Stimulated activated CD8-positive, alpha-beta memory T cell treated with anti-CD3 and anti-CD28 coated beads, Interleukin-7, amount 100 ng/mL, for 1 hour (primary cell): ENCODE measurements at places on chromosomes 5 and 9.

DNA sequence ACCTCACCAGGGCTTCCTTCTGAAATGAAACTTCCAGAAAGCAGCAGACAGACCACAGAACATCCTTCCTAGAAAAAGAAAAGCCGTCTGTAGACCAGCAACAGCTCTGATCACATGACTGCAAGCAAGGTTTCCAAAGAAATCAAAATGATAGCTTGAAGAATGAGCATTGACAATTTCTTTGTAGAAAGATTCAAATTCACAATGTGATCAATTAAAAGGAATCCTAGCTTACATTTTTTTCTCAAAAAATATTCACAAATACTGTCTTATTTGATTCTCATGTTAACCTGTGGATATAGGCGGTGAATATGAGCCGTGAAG is 144.9 kb downstream of the MTX3 start:
- DNase-seq = no peak

GRCh38 chr5:176413255-176413565 is 3.1 kb downstream of the CLTB start:
- DNase-seq = no peak

DNA sequence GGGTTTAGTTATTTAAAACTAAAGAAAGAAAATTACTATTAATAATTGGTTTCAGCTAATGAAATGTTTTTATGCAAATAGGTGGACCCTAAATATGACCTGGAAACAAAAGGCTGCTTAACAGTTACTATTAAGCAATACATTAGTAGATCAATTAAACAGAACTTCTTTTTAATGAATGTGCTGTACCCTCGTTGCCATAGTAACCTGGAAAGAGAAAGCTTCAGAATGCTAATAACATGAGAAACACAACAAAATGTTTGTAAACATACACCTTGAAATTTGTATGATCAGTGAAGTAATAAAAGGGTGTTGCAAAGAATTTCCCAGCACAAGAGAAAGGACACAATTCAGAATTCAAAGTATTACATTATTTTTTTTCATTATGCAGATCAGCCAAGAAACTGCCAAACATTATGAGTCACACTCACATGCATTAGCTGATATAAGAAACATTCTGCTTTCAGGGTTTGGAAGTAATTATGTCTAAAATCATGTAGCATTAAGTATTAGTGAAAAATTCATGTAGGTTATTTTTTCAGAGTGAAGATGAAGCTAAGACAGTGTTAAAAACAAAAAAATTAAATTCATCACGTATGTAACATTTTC is 348.3 kb downstream of the ISL1 start:
- no peak for DNase-seq

DNA sequence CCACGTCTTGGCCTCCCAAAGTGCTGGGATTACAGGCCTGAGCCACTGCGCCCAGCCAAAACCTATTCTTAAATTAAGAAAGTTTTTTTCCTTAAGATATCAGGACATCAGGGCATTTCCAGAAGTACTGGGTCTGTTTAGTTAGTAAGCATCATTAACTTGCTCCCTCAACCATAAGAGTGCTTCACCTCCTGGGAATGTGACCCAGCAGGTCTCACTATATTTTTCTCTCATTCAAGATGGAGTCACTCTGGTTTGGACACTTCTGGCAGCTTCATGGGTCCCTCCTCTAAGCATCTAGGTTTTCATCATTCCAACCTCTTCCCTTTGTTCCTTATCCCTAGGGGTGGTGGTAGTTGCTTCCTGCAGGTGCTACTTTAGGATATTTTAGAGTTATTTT is 10.3 kb upstream of the BRD3OS start:
- no peak for DNase-seq

DNA sequence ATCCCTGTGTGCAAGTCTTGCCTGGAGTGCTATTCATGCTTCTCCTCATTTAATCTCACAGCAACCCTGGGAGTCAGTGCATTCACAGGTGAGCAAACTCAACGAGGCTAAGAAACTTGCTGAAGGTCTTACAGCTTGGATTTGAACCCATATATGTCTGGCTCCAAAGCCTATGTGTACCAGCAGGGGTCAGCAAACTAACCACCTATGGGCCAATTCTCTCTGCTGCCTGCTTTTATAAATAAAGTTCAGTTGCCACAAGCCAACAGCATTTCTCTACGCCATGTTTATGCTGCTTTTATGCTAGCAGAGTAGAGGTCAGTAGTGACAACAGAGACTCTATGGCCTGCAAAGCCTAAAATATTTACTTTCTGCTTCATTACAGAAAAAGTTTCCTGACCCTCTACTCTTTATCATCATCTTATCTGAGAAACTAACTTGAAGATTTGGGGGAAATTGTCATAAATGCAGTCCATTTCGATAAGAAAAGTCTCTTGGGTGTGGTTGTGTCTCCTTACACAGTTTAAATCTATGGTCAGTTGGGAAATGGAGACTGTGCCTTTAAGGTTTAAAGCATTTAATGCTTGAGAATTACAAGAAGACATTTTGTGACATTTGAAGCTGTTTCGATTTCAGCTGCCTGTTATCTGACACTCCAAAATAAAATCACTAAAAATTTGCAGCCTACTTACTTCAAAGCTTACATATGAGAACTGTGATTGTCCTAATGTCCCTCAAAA is 137.7 kb downstream of the PRELID2 start:
- no peak for DNase-seq

DNA sequence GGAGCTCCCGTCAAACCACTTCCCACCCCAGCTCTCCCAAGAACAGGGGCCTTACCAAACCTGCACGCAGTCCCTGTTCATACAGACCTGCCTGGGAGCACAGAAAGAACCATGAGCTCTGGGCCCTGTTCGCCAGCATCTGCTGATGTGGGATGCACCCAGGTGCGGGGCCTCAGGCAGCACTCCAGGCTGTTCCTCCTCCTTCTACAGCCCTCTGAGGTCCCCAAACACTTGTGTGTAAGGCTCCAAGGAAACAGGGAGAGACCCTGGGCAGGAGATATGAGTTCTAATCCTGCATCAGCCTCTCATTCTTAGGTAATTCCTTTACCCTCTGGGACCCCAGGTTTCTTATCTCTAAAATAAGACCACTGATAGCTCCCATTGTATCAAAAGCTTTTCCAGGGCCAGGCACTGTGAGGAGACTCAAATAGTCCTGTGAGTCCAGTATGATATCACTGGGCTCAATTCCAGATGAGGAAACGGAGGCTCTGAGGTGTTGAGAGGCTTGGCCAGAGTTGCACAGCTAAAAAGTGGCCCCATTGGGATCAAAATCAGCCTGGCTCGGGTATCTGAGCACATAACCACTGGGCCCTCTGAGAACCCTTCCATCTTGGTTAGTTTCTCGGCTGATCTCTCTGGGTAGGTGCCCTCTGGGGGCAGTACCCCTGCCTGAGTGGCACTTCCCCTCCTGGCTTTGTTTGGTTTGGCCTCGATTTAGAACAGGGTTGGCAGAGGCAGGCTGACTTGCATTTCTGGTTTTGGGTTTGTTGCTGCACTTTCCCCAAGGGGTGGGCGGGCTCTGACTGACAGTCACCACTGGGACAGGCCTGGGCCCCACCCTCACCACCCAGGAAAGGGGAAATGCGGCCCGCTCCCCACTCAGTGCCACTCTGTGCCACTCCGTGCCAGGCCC is 116.8 kb downstream of the RGS3 start:
- no peak for DNase-seq

- DNase-seq = no peak
Measured at GRCh38 chr9:134399435-134400056, 73.3 kb downstream of the RXRA start.

- DNase-seq = no peak
Measured at GRCh38 chr5:14228219-14228618, 85.1 kb downstream of the TRIO start.

GRCh38 chr9:87528969-87529368 is 31.3 kb downstream of the DAPK1 start:
- no peak for DNase-seq

DNA sequence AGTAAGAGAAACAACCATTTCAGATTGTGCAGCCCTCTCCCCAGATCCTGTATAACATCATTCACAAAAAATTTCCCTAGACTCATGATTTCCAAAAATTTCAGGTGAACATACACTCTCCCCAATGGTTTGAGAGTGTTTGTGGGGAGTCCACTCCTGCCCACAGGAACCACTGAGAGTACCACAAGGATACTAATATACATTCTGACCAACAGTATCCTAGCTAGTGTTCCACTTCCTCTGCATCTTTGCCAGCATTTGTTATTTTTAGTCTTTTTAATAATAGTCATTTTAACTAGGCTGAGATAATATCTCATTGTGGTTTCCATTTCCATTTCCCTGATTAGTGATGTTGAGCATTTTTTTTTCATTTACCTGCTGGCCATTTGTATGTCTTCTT is 155.4 kb downstream of the DTWD2 start:
- no peak for DNase-seq

- DNase-seq = no peak
Measured at GRCh38 chr5:122056913-122057312, 21.1 kb downstream of the LOX start.
